Stimulated activated CD8-positive, alpha-beta memory T cell treated with anti-CD3 and anti-CD28 coated beads, Interleukin-4, amount 100 ng/mL, for 24 hours (primary cell): ENCODE measurements at places on chromosomes 2 and 18.

- DNase-seq, result no peak
Measured at GRCh38 chr2:230405824-230406223, 10.2 kb upstream of the SP100 start.

GRCh38 chr2:192194265-192194865, 368 bp downstream of the TMEFF2 start:
- no peak for DNase-seq

GRCh38 chr18:79788734-79789085, 9.0 kb upstream of the KCNG2 start:
- no peak for DNase-seq

- DNase-seq, result no peak
Measured at GRCh38 chr2:201965550-201965949, 68.1 kb upstream of the FZD7 start.

- no peak for DNase-seq
Measured at GRCh38 chr18:61973273-61974115, 80.7 kb upstream of the RNF152 start.

DNA sequence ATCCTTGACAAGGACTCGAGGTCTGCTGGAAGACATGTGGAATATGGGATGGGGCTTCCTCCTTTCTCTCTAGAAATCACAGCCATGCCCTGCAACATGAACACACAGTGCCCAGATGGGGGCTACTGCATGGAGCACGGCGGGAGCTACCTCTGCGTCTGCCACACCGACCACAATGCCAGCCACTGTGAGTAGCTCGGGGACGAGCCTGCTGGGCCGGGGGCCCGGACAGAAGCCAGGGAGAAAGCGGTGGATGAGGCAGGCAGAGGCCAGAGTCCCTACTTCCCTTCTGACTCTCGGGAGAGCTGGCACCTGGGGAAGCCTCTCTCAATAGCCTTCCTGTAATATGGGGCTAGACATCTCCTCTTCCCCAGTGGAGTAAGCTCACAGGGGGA, 50.5 kb downstream of the SNED1 start:
- no peak for DNase-seq

DNA sequence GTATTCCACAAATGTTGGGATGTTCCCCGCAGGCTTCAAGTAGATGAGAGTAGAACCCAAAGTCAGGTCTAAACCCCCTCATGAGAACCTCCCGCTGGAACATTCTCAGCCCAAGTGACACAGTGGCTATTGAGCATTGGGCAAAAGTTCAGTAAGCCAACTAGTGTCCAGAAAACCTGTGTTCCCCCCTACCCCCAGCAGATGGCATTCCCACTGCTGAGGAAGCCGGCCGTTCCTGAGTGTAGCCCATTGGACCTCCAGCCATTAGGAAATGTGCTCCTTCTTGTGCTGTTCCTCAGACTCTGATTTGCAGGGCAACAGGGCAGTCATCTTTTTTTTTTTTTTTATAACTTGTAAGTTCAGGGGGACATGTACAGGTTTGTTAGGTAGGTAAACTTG, 152.1 kb downstream of the NCK2 start:
- DNase-seq, result no peak

- DNase-seq, result no peak
Measured at GRCh38 chr2:221572821-221573429, 821 bp upstream of the EPHA4 start.

DNA sequence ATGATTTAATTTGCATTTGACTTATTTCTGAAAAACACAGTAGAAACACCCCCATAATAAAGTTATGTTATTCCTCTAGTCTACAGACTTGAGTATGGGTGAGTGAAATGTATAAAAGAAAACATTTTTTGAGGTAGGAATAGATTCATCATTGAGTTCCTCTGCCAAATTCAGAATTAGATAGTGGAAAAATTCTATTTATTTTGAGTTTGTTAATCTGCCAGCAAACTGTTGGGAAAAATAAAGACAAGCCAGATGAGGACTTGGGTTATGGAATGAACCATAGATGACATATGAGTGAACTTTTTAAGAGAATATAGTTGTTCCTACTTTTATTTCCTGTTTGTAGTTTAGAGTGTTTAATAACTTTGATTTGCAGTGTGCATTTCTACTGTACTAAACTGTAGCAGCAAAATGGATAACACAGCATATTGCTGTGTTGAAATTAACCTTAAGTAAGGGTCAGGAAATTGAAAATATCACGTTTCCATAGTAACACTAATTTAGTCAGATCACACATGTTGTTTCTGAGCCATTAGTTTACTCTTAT, 35.6 kb upstream of the PNPT1 start:
- DNase-seq, result no peak

- no peak for DNase-seq
Measured at GRCh38 chr2:177064422-177064821, 148.2 kb upstream of the HNRNPA3 start.

GRCh38 chr2:222239945-222240675, 58.7 kb downstream of the PAX3 start:
- no peak for DNase-seq
